HT1080 (cell line): ENCODE measurements at places on chromosomes 7 and 10.
A peak's percentile ranks its signal among the peaks of the same experiment; 100 is the strongest.

DNA sequence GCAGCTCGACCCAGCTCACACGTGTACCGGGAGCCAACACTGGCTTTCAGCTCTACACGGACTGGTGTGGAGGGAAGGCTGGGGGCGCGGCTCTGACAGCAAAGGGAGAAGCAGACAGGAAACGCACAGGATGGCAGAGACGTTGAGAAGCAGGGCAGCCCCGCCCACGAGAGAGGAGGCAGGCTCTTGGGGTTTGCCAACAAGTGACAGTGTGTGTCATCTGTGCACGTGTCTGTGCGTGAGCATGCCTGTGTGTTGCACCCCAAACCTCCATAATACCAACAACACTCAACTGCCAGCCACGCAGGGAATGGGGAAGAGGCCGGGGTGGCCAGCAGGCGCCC lies 64.4 kb upstream of the PDGFA start:
- no peak for DNase-seq

- DNase-seq: no peak
Measured at GRCh38 chr10:69892816-69893215, 91.1 kb downstream of the COL13A1 start.

DNA sequence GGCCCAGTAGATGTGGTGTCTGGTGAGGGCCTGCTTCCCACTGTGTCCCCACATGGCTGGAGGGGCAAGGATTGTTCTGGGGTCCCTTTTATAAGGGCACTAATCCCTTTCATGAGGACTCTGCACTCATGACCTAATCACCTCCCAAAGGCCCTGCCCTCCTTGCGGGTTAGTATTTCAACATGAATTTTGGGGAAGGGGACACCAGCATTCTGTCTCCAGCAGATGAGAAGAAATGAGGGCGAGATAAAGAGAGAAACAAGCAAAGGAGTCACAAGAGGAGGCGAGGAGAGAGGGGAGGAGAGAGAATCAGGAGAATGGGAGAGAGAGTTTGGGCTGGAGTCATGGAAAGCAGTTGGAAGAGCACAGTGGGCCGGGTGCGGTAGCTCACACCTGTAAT lies 83.7 kb downstream of the C10orf105 start:
- DNase-seq: no peak

DNA sequence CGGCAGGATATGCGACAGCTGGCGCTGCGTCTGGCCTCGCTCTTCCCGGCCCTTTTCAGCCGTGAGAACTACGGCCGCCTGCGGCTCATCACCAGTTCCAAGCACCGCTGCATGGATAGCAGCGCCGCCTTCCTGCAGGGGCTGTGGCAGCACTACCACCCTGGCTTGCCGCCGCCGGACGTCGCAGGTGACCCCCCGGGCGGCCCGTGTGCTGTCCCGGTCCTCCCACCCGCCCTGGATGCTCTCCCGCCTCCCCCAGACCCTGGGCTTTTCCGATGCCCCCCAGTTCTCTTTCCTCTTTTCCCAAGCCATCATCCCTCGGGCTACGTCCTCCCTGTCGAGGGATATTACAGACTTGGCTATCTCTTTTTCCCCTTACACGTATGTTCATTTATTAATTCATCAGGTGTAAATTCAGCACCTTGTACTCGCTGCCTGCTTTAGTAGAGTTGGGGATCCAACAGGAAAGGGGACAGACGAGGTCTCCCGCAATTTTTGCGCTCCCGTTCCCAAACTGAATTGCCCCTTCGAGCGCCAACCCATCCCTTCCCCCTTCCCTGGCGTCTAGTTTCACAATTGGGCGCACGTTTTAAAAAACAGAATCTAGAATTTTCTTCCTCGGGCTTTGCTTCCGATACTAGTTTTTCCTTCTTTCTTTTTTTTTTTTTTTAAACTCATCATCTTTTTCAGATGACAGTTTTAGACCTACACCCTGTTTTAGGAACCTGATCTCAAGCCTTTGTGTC lies 846 bp downstream of the MINPP1 start:
- DNase-seq: peak; percentile 51

DNA sequence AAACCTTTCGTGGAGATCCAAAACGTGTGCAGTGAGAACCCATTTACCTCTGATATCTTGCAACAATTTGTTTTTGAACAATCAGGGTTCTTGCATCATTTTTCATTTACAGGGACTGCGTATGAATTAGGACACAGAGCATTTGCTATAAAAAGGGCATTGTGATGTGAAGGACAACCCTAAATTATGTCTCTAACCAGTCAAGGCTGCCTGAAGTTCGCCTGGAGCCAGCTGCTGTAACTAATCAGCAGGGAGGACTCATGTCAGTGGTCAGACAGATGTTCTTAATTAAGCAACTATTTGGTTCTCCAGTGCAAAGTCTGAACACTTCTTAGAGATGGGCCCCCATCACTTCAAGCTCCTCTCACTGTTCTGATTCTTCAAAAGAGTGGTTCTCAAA lies 674.8 kb downstream of the KCNMA1 start:
- no peak for DNase-seq

GRCh38 chr7:2717293-2718261 lies 29.6 kb downstream of the AMZ1 start:
- no peak for DNase-seq

DNA sequence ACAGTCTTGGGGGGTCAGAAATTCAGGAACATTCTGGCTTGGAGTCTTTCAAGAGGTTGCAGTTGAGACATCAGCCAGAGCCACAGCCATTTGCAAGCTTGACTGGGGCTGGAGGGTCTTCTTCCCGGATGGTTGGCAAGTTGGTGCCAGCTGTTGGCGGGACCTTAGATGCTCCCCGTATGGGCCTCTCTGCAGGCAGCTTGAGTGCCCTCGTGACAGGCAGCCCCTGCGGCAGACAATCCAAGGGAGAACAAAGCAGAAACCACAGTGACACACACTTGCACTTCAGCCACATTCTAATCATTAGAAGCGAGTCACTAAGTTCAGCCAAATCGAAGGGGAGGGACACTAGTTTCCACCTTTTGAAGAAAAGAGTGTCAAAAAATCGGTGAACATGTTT lies 59.4 kb upstream of the MXI1 start:
- peak; percentile 22 for DNase-seq

GRCh38 chr10:89278034-89278535 lies 23.8 kb upstream of the IFIT2 start:
- DNase-seq: peak; percentile 96

DNA sequence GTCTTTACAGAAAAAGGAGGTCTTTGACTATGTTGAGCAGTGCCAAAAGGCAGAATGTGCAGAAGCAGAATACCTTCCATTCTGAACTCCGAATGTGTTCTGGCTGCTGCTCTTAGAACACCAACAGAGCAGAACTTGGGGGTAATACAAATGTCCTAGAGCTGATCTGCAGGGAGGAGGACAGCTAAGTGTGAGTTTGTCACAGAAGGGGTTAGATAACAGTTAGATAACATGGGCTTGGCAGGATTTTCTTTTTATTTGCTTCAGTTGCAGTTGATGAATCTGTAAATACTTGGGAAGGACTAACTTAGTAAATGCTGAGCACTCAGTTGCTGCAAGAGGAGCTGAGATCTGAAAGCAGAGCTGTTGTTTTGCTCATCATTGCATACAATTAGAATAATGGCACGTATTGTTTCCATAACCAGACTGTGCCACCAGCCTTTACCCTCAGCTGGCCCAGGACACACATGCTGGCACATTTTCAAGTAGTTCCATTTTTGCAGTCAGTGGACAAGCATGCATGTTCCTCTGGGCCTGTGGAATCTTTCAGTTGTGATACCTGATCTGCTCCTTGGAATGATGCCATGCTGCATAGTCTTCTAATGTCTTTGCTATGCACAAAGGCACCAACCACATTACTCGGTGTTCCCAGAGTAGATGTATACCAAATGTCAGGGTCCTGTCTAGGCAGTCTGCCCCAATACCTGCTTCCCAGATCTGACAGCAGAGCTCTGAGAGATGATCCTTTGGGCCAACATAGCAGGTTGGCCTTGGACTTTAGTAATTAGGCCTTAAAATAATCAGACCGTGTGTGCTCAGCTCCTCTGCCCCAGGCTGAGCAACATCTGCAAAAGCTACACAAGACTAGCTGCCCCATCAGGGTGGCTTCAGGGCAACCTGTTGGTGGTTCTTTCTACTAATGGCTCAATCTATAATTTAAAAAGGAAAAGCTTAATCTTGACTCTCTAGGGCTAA lies 55.7 kb downstream of the GSDME start:
- DNase-seq: peak; percentile 89

- DNase-seq: no peak
Measured at GRCh38 chr10:3769556-3769955, 15.5 kb downstream of the KLF6 start.
